ENCODE measurements at places on chromosomes 13 and 19. TPM values are rescaled to one million over a fixed set of nuclear protein-coding genes. Genes with fewer than 3 reads are reported as not detected.
A peak's percentile ranks its signal among the peaks of the same experiment; 100 is the strongest.

DNA sequence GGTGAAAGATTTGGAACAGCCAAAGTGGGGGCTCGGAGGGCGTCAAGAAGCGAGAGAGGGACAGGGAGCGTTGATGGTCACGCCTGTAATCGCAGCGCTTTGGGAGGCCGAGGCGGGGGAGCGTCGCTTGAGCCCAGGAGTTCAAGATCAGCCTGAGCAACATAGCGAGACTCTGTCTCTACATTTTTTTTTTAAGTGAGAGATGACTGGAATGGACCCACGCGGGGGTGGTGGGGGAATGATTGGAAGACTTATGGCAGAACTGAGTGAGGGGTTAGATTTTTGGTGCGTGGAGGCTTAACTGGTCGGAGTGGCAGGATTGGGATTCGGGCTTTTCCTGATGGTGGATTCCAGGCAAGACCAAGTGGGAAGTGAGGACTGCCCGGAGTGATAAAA lies 725 bp downstream of the PSMD8 start:
- no peak for DNase-seq
- peak overlapping the region; percentile 92 for H3K27ac ChIP-seq
- peak overlapping the region; percentile 75 for H3K4me3 ChIP-seq

KLK10 gene
- polyA plus RNA-seq: not detected

SLC25A42 gene
- 3.1 TPM for polyA plus RNA-seq

ZNF575 gene
- 0.29 TPM for polyA plus RNA-seq

DNA sequence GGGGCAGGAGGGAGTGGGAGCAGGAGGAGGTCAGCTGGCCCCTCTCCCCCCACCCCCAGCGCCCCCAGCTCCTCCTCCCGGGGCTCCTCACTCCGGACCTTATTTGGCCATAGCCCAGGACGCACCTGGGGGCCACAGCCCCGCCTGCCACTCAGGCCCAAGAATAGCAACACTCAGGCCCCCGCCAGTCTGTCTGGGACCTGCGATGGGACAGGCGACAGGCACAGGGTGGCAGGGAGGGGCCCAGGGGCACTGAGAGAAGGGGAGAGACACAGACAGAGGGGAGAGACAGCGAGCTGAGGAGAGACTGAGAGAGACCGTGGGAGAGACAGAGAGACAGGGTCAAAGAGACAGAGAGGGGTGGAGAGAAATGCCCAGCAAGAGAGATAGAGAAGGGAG lies 10.2 kb downstream of the JOSD2 start:
- no peak overlapping the region for H3K4me3 ChIP-seq
- H3K36me3 ChIP-seq: no peaks in the 10 kb centered on the region
- H3K4me1 ChIP-seq: no peaks in the 10 kb centered on the region
- no peak for DNase-seq

DNA sequence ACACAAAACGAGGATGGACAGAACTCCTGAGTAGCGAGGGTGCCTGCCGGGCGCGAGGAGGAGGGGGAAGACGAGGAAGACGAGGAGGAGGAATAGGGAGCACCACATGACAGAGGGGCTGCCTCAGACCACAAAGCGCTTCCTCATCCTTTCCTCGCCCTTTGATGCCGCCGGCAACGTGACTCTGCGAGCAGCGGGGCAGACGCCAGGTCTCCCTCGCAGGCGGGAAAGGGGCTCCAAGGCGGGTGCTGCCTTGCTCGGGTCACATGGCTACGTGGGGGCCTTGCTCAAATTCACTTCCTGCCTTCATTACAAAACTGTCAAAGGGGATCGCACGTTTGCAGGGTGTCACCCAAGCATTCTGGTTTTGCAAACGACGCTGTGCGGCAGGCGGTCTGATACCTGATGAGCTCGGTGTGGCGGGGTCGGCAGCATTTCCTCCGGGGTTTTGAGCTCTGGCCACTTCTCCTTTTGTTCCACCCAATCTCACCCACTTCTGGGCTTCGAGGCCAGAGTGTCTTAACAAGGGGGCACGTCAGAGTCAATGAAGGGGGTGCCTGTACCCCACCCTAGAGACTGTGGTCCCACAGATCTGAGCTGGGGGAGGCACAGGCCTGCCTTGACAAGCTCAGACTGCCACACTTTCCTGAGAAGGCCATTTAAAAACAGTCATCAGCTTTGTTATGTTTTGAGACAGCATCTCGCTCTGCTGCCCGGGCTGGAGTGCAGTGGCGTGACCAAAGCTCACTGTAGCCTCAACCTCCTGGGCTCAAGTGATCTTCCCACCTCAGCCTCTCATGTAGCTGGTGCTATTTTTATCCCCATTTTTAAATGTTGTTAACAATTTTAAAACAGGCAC lies 14.9 kb downstream of the MAP2K2 start:
- peak overlapping the region; percentile 53 for H3K27ac ChIP-seq
- no peak overlapping the region for H3K4me3 ChIP-seq
- DNase-seq: peak; percentile 37
- peaks cover 70% of the 10 kb centered on the region for H3K36me3 ChIP-seq
- H3K4me1 ChIP-seq: peaks cover 14% of the 10 kb centered on the region
- no peaks in the 10 kb centered on the region for H3K27me3 ChIP-seq

DNA sequence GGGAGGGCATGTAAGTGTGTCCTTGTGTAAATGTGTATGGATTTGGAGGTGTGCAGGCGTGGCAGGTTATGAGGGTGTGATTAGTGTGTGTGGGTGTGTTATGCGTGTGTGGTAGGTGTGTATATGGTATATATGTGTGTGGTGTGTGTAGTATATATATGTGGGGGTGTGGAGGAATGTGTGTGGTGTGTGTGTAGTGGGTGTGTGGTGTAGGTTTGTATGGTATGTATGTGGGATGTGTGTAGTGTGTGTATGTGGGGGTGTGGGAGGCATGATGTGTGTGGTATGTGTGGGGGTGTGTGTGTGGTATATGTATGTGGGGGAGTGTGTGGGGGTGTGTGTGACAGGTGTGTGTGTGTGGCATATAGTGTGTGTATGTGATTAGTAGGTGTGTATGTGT lies 104.2 kb downstream of the SLC7A1 start:
- no peaks in the 10 kb centered on the region for H3K36me3 ChIP-seq
- no peak overlapping the region for H3K4me3 ChIP-seq
- H3K27me3 ChIP-seq: no peaks in the 10 kb centered on the region
- H3K27ac ChIP-seq: no peak overlapping the region
- H3K4me1 ChIP-seq: peaks cover 27% of the 10 kb centered on the region

OR7D2 gene
- not detected for polyA plus RNA-seq

PRRG2 gene
- not detected for polyA plus RNA-seq

GPR4 gene
- polyA plus RNA-seq: not detected
